Renal cortex interstitium (tissue), 15 donors: ENCODE measurements at places on chromosomes 13 and 19.

- no peak for DNase-seq
Measured at GRCh38 chr13:66266761-66267160, 963.4 kb downstream of the PCDH9 start.

GRCh38 chr13:51479199-51479523, 26.3 kb upstream of the INTS6 start:
- no peak for DNase-seq

DNA sequence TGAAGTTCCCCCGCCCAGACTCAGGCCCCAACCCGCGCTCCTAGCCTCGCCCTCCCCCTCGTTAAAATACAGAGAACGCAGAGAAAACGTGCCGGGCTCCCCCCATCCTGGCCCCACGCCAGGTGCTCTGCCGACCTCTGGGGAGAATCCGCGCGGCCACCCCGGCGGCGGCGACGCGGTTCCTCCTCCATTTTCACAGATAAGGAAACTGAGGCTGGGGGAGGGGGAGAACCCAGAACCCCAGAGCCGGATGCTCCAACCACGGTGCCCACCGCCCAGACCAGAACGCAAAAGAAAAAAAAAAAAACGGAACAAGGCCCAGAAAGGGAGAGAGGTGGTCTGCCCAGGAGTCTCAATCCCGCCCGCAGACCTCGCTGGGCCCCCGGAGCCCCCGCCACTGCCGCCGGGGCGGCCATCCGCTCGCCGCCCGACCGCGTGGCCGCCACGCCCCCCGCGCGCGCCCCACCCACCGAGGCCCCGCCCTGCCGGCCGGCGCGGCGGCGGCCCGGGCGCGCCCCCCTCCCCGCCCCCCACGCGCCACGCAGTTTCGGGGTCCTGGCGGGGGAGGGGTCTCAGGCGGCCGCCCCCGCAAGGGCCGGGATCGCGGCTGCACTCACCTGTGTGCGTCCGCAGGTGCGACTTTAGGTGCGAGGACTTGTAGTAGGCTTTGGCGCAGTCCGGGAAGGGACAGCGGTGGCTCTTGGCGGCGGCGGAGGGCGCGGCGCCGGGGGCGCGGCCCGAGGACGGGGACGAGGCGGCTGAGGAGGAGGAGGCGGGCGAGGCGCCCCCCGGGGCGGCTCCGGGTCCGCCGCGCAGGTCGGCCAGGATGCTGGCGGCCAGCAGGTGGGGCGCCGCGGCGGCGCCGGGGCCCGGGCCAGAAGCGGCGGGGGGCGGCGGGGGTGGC, 703 bp downstream of the KLF16 start:
- DNase-seq: no peak

DNA sequence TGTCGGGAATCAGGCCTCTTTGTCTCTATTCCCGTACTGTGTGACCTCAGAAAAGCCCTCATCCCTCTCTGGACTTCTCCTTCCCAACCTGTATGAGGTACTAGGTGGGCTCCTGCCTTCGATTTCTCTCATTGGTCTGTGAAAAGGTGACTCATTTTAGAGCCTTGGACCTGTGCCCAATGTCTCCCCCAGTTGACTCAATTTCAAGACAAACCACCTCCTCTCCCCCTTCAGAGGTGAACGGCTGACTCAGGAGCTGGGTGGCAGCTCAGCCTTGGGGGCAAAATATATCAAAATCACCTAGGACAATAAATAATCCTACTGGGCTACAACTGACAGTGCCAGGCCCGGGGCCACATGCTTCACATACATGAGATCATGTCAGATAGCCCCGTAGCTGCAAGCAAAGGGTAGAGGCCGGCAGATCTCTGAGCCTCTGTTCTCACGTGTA, 630 bp downstream of the COQ8B start:
- DNase-seq: no peak

DNA sequence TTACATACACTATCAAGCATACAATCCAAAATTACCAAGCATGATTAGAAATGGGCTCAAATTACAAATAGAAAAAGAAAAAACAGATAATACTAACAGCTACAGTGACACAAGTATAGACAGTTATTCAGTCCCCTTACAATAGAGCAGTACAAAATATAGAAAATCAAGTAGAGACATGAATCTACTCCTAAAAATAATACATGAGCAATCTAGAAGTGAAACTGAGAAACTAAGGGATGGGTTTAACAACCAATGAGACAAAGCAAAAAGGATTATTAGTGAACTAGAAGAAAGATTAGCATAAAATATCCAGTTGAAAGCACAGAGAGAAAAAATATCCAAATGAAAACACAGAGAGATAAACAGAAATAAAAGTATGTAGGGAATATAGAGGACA, 426.7 kb downstream of the TBC1D4 start:
- no peak for DNase-seq

- DNase-seq: no peak
Measured at GRCh38 chr13:113267642-113268405, 29.2 kb upstream of the LAMP1 start.

DNA sequence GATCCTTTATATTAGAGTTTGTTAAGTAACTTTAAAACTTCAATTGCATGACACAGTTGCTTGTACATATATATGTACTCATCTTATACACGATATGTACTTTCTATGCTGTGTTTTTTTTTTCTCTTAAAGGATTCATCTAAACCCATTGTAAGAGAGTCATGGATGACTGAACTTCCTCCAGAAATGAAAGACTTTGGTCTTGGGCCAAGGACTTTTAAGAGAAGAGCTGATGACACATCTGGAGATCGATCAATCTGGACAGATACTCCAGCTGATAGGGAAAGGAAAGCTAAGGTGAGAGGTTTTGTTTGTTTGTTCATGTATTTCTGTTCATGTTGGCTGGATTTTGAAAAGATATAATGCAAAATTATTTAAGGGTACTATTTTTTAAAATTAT, 26.0 kb downstream of the GPALPP1 start:
- no peak for DNase-seq

- no peak for DNase-seq
Measured at GRCh38 chr13:106284358-106284757, 251.1 kb downstream of the EFNB2 start.

GRCh38 chr19:44807162-44807561, 1.7 kb upstream of the BCAM start:
- no peak for DNase-seq

- DNase-seq: no peak
Measured at GRCh38 chr19:3007975-3008374, 21.1 kb downstream of the TLE2 start.

DNA sequence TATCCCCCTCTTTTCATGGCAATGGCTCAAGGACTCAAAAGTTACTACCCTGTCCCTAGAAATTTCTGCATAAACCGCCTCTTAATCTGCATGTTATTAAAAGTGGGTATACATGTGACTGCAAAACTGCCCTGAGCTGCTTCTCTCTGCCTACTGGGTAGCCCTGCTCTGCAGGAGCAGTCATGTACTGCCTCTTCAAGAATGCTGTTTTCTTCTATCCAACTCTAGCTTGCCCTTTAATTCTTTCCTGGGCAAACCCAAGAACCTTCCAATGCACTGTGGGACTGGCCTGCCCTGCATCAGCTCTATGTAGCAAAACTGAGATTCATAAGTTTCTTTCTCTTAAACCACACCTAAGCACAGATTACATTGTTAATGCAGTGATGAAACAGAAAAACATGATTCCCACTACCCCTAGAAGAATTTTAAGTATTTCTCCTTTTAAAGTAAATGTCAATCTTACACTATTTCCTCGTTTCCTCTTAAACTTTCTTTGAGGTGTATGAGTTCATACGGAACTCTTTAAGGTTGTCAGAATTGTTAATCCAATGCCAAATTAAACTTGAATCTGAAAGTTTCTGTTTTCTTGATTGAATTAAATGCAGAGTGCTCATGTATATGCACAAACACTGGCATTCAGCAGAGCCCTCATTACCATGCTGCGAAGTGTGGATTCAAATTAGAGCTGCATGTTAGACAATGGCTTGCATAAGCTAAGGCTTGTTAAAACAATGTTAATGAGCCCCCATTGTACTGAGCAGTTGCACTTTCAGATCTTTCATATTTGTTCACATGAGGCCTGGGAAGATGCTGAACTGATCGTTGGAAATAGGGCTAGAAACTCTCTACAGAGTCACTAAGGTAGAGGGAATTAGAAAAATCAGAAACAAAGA, 669.9 kb upstream of the PCDH20 start:
- DNase-seq: no peak

DNA sequence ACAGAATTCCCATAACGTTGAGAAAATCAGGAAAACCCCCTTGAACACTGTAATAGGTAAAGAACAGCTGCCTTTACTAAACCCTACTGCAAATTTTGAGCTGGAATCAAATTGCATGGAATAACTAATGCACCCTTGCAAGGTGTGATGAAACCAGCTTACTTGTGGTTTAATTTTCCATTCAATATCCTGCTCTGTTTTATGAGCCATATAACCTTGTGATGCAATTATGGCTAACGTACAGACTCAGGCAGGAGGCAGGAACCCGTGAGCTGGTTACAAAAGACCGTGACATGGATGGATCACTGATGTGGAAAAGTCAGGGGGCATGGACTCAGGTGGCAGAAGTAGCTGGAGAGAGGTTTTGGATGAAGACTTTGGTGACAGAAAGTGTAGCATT, 438.6 kb downstream of the COG6 start:
- no peak for DNase-seq

GRCh38 chr13:99384468-99384867, 77.3 kb upstream of the GPR183 start:
- no peak for DNase-seq

GRCh38 chr19:52270266-52270885, 989 bp downstream of the ZNF766 start:
- DNase-seq: no peak

DNA sequence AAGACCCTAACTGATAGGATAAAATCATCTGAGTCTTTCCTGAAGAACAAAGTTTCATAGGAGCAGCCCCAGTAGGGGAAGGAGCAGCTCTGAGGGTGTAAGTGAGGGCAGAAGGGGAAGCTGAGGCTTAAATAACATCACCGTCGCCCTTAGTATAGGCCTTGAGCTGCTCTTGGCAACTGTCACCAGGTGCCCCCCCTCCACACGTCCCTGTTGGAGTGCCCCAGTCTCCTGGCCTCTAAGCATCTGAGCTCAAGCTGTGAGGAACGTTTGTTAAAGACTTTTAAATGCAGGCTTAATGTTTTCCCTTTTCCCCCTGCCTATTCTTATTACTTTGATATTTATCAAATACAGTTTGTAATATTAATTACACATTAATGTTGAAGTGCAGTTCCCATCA, 170.6 kb downstream of the ZIC5 start:
- DNase-seq: no peak

DNA sequence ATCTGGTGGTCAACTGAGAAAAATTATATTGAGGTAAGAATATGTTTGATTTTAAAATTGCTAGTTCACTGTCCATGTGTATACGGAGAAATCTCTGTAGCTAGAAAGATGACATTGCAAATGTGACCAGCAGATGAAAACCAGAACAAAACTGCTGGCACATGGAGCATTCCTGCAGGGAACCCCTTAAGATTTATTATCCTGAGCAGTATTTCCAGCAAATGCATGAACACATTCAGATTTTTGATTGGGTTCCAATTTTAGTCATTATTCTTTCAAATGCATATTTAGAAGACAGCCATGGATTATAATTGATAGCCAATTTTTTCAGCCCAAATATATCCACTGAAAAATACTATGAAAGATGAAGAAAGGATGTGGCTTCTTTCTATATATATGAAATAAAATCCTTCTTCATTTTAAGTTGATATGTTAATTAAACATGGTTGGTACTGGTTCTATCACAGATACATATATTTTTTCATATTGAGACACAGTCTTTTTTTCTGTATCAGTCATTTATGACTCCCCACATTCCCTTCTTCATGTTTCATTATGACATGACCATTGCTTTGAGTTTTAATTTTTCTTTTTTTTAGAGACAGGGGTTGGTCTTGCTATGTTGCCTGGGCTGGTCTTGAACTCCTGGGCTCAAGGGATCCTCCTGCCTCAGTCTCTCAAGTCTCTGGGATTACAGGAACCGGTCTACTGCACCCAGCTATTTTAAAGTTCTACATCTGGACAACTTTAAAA, 376.5 kb downstream of the KLF12 start:
- DNase-seq: no peak

- DNase-seq: no peak
Measured at GRCh38 chr13:67130444-67130843, 99.7 kb downstream of the PCDH9 start.

DNA sequence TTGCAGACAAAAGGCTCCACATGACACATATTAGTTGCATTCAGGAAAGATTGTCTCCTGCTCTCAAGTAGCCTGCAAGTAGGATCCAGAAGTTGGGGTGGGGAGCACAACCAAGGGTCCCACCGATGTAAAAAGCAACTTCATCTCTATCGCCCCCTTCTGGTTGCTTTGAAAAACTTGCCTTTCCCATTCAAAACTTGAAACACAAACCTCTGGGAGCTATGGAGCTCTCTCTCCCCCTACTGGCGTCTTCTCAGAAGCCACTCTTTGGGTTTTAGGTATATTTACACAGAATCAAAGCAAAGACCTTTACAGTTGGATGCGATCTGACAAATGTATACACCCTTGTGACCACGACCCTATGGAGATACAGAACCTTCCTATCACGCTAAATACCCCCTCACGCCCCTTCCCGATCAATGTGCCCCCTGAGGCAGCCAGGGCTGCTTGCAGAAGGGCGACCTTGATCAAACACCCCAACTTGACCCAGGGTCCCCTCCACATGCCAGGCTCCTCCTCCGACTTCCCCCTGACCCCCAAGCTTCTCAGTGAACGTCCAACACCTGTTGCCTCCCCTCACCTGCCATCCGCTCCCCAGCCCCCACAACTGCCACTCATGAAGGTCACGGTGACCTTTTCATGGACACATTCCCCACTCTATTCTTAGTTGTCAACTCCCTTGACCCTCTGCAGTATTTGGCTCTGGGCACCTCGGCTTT, 10.1 kb downstream of the NOSIP start:
- peak; percentile 88 for DNase-seq

DNA sequence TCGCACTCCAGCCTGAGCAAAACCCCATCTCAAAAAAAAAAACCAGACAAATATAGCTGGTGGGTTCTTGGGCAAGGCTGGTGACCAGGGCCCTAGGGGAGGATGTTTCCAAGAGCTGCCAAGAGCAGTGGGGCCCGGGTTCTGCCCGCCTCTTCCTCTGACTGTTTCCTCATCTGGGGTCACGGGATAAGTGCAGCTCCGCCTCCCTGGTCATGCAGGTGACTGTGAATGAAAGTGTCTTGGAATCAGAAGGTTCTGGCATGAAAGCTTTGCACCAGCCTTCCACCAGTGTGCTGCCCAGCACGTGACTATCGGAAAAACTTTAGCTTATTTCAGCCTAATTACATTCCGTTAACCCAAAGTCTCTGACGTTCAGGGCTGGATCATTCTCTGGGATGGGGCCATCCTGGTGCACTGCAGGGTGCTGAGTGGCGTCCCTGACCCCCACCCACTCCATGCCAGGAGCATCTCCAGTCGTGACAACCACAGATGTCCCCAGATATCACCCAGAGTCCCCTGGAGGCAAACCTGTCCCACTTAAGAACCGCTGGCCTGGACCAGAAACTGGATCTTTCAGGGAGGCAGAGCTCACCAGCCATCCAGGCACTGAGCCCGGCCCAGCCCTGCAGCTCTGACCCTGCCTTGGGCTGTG, 85.6 kb downstream of the GNG7 start:
- DNase-seq: no peak

DNA sequence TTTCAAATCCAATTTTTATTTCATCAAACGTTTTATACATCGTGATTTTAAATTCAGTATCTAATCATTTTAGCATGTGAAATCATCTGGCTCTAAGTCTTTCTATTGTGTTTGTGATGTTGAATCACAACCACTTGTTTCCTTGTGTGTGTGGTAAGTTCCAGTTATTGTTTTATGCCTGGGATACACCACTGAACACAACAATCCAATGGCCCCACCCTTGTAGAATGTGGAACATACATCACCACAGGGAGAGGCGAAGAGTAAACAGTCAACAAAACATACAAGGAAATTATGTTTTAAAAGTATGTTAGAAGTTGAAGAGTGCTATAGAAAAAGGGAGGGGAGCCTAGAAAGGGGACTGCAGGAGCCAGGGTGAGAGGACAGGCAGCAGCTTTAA, 100.5 kb downstream of the EPSTI1 start:
- DNase-seq: no peak
